ENCODE measurements at places on chromosomes 4 and X. TPM values are rescaled to one million over a fixed set of nuclear protein-coding genes. Genes with fewer than 3 reads are reported as not detected.

GRCh38 chr4:149168645-149169044 lies 647.0 kb downstream of the IQCM start:
- no peak for DNase-seq

GRCh38 chr4:102104278-102104677 lies 241.0 kb downstream of the SLC39A8 start:
- no peak for DNase-seq

DNA sequence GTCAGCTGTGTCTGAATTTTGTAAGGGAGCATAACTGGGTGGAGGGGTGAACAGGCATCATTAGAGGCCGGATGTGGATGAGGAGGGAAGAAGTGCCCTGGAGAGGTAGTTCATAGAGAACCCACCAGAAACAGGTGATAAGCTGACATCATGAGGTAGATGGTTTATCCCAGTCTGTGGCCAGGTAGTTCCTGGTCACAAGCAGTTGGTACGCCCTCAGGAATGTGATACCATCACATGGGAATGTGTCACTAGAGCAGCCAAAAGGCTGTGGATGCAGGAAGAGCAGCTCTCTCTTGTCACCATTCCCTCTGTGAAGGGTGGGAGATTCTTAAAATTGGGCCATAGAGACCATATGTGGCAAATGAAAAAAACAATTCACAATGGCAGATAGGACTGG lies 21.9 kb downstream of the MSN start:
- no peak for DNase-seq

Gene NMU
- 8.2 TPM for total RNA-seq

Gene GAGE13
- not detected for total RNA-seq

GRCh38 chrX:126265116-126265515 lies 99.0 kb upstream of the DCAF12L2 start:
- DNase-seq: no peak

GRCh38 chrX:124395145-124395880 lies 49.0 kb downstream of the SH2D1A start:
- DNase-seq: no peak

GRCh38 chr4:7206911-7207567 lies 14.7 kb downstream of the SORCS2 start:
- peak; percentile 25 for DNase-seq

DNA sequence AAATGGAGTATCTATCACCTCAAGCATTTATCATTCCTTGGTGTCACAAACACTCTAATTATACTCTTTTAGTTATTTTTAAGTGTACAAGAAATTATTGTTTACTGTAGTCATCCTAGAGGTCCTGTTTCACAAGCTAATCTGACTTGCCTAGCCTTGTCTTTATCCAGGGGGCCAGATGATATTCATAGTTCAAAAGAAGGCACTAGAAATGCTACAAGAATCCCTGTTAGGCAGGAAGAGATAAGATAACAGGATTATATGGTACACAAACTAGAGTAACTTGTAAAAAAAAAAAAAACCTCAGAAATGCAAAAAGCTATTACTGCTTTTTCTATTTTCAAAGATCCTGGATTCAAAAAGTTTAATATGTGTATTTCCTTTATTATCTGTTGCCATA lies 95.8 kb downstream of the MBNL3 start:
- no peak for DNase-seq

DNA sequence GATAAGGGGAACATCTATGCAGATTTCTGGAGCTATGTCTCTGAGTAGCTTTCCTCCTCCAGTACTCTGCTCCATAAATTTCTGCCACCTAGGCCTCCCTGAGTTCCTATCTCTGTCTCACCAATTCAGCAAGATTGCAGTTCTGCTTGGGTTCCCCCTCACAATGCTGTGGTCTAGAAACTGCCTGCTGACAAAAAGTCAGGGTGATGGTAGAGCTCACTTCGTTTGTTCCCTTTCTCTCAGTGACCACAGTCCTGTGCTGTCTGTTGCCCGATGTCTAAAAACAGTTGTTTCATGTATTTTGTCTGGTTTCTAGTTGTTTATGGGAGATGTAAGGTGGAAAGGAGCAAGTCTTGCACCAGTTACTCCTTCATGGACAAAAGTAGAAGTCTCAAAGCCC lies 41.1 kb downstream of the AMMECR1 start:
- DNase-seq: no peak

DNA sequence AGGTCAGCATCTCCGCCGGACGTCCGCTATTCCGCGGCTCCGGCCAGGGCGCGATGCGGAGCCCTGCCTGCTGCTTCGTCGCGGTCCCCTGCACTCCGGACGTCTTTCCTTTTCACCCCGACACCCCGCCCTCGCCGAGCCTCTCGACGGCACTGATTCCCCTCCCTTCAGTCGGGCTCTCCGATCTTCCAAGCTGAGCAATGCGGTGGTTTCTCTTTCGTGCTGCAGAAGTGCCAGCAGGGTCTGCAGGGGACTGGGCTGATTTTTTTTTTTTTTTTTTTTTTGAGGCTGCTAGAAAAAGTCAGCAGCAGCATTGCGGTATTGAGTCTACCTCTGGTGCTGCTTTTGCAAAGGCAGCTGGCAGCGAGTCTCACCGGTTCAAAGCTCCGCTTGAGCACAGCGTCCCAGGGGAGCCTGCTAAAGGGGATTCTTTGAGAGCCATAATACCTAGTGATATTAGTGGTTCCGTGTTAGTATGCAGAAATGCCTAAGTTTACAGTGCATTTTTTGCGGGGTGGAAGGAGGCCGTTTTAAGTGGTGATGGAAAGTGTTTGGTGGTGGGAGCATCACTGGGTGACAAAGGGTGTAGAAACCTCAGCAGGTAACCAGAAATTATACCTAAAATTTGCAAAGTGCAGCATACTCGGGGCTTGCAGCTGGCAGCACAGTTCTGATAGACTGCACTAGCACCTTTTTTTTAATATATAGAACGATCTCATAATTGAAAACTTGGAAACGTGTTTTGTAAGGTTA lies 969 bp downstream of the STIM2 start:
- DNase-seq: no peak

GRCh38 chr4:59969909-59970308 lies 1230.2 kb upstream of the ADGRL3 start:
- DNase-seq: no peak

Gene THAP6
- 7.0 TPM for total RNA-seq

GRCh38 chrX:12278151-12278550 lies 139.9 kb downstream of the FRMPD4 start:
- DNase-seq: no peak

- DNase-seq: no peak
Measured at GRCh38 chr4:64125354-64125753, 283.9 kb downstream of the TECRL start.

- DNase-seq: no peak
Measured at GRCh38 chr4:99587803-99588202, 13.2 kb downstream of the MTTP start.

DNA sequence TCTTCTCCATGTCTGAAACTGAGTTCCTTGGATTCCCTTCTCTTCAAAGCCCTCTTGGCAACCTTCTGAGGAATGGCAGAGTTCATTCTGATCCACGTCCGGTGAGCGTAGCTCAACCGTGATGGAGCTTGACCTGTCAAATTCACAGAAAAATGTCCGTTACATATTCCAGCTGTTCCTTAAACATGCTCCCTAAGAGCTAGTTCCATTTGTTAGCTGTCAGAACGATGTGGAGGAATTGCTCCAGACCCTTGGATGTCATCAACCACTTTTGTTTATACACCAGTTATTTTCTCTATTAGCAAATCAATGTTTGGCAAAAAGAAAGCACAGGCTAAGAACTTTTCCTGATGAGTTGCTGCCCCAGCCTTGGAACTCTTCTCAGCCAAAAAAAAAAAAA lies 50.1 kb downstream of the NHS start:
- DNase-seq: no peak

Gene LGI2
- total RNA-seq: under 0.01 TPM

Gene HSFX1
- total RNA-seq: 0.51 TPM

DNA sequence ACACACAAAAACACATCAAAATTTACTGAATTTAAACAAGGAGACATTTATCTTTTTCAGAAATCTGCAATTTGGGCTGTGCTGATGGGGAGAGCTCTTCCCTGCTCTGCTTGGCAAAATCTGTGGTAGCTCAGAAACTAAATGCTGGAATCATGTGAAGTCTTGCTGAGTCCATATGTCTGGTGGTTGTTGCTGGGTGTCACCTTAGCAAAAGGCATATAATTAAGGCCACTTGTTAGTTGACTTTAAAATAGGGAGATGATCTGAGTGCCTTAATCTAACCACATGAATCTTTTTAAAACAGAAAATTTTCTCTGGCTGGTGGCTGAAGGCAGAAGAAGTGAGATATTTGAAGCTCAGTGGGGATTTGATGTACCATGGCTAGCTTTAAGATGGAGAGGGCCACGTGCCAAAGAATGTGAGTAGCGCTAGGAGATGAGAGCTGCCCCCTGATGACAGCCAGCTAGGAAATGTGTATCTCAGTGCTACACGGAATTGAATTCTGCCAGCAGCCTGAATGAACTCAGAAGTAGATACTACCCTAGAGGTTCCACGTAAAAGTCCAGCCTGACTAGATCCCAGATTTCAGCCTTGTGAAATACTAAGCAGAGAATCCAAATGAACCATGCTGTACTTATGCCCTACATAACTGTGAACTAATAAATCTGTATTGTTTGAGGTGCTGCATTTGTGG lies 7.6 kb upstream of the GUF1 start:
- DNase-seq: no peak

- DNase-seq: no peak
Measured at GRCh38 chrX:43881410-43882293, 598 bp downstream of the MAOB start.

Measured in epithelial cell of proximal tubule (primary cell).